ENCODE measurements at places on chromosomes 12 and 14.
A peak's percentile ranks its signal among the peaks of the same experiment; 100 is the strongest.

GRCh38 chr14:22380571-22381407 is 208.2 kb downstream of the DAD1 start:
- no peak for ATAC-seq

- no peak for ATAC-seq
Observed at GRCh38 chr12:124381456-124382296, 86.8 kb downstream of the RFLNA start.

- ATAC-seq, result peak; percentile 61
Observed at GRCh38 chr14:74824997-74825396, 50.9 kb downstream of the PROX2 start.

DNA sequence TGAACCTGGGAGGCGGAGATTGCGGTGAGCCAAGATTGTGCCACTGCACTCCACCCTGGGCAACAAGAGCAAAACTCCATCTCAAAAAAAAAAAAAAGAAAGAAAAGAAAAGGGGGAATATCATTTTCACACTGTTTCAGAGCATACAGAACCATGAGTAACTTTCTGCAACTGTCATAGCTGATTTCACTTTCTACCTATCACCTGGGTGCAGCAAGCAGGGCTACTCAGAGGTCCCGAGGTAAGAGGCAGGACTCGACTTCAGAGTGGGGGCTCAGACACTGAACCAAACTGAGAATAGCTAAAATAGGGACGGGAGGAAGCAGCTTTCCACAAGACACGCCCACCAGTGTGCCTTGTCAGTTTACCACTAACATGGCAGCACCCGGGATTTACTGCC is 29.8 kb downstream of the OR10P1 start:
- no peak for ATAC-seq

DNA sequence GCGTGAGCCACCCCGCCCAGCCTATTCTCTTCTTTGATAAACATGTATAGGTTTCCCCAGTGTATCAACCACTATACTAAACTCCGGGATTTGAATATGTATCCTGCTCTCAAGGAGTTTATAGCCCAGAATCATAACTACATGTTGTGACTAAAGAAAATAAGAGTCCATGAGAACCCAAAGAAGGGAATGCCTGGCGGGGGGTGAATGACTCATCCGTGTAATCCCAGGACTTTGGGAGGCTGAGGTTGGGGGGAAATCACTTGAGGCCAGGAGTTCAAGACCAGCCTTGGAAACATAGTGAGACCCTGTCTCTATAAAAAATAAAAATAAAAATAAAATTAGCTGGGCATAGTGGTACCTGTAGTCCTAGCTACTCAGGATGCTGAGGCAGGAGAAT is 57.2 kb downstream of the SIX6 start:
- no peak for ATAC-seq

- ATAC-seq, result no peak
Observed at GRCh38 chr12:131349397-131350127, 361.3 kb upstream of the SFSWAP start.

DNA sequence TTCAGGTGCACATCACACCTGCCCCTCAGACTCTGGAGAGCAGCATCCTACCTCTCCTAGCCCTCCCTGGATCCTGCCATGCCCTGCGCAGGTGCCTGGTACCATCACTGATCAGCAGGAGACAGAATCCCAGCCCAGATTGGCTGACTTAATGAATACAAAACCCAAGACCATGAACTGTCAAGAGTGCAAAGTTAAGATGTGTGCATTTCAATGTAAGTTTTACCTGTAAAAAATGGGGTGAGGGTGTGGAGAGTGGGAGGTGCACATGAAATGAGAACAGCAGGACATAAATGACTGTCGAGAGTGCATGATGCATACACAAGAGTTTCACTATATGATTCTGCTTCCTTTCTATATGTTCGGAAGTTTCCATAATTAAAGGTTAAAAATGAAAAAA is 57.9 kb upstream of the GPR68 start:
- no peak for ATAC-seq

DNA sequence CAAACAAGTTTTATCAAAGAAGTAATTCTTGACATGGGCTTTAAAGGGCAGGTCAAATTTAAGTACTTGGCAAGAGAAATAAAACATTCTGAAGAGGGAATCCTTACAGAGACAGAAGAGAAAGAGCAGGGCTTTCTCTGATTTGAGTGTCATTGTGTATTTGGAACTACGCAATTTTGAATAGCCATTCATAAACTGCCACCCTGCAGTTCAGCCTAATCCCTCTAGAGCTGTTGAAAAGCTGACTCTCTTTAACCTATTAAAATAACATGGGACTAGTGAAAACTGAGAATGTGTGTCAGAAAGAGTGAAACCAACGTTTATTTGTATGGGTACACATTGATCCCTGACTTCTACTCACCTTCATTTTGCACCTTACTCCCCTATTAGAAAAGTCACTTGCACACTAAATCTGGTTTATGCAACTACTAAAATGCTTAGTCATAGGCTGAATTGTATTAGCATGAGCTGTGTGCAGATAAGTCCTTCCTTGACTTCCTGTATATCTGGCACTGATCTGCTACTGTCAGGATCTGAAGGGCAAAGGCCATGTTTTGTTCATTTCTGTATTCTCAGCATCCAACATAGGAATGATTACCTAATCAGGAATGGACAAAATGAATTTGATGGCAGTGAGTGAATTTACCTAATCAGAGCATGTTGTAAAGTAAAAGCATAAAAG is 458.9 kb downstream of the NOVA1 start:
- ATAC-seq, result no peak

- no peak for ATAC-seq
Observed at GRCh38 chr12:104464899-104465298, 8.2 kb downstream of the CHST11 start.

GRCh38 chr12:1279050-1279449 is 288.0 kb downstream of the ERC1 start:
- ATAC-seq, result no peak

- ATAC-seq, result peak; percentile 26
Observed at GRCh38 chr12:78088391-78088832, 257.7 kb downstream of the NAV3 start.

DNA sequence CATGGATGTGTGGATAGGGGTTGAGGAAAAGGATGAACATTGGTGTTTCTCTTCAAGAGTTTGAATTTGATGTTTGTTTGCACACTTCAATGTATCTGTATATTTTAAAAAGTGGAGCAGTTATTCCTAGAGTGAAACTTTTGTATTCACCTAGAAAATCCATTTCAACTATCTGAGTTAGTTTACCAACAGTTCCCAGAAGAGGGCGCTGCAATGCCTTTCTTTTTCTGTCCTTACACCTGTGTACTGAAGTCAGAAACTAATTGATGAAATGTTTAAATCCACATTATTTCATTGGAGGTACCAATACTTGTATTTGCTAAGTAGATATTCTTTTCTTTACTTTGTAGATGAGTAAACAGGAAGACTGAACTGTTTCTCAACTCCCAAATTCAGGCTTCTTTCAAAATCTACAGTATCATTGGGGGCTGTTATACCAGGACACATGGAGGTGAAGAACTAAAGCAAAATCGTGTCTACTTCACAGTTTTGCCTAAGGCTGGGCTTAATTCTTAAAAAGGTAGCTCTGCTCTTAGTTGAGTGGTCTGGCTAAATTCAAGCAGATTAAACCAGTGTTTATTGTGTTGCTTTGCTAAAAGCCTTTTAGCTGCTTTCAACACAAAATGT is 26.6 kb upstream of the KLRB1 start:
- peak; percentile 82 for ATAC-seq

GRCh38 chr12:10097521-10097920 is 1.3 kb downstream of the CLEC1A start:
- ATAC-seq, result no peak

Data from SK-N-SH treated with all-trans-retinoic acid at 6 μM for 48 hours (cell line).